Endothelial cell of umbilical vein (primary cell): ENCODE measurements at places on chromosomes 2 and 18. TPM values are rescaled to one million over a fixed set of nuclear protein-coding genes. Genes with fewer than 3 reads are reported as not detected.

The ANKRD12 gene
- total RNA-seq, result 25.1 and 25.4 TPM in 2 replicates

The MTLN gene
- total RNA-seq, result 25.5 and 34.4 TPM in 2 replicates

The LRP1B gene
- 0.07 TPM in 2 replicates for total RNA-seq

The HMSD gene
- not detected in 2 replicates for total RNA-seq

The ALPI gene
- not detected in 2 replicates for total RNA-seq

The SETBP1 gene
- total RNA-seq, result 3.1 and 4.2 TPM in 2 replicates

The CNDP1 gene
- total RNA-seq, result not detected in 2 replicates

The VSNL1 gene
- total RNA-seq, result not detected in 2 replicates

The OR6B2 gene
- not detected in 2 replicates for total RNA-seq

The RAD51AP2 gene
- total RNA-seq, result not detected in 2 replicates

The RAX gene
- total RNA-seq, result not detected in 2 replicates

The SLC30A3 gene
- total RNA-seq, result 9.2 and 16.7 TPM in 2 replicates
